ENCODE measurements at places on chromosomes 1 and 21.
A peak's percentile ranks its signal among the peaks of the same experiment; 100 is the strongest.

DNA sequence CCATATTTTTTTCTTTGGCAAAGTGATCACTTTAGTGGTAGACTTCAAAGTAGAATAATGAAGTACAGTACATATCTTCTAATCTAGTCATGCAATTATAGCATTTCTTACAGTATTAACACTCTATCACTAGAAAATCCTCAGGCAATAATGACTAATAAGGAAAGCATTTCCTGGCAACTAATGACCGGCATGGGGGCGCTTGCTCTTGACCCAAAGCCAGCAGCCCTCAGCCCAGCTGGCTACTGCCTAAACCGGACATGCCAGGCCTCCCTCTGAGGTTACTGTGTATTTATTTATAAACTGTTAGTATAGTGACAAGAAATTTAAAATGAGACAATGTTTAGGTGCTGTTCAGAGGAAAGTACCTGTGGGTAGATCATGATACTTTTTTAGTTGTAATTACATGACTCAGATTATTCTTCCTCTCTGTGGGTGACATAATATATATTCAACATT, 633.8 kb downstream of the PTPRC start:
- DNase-seq, result no peak

DNA sequence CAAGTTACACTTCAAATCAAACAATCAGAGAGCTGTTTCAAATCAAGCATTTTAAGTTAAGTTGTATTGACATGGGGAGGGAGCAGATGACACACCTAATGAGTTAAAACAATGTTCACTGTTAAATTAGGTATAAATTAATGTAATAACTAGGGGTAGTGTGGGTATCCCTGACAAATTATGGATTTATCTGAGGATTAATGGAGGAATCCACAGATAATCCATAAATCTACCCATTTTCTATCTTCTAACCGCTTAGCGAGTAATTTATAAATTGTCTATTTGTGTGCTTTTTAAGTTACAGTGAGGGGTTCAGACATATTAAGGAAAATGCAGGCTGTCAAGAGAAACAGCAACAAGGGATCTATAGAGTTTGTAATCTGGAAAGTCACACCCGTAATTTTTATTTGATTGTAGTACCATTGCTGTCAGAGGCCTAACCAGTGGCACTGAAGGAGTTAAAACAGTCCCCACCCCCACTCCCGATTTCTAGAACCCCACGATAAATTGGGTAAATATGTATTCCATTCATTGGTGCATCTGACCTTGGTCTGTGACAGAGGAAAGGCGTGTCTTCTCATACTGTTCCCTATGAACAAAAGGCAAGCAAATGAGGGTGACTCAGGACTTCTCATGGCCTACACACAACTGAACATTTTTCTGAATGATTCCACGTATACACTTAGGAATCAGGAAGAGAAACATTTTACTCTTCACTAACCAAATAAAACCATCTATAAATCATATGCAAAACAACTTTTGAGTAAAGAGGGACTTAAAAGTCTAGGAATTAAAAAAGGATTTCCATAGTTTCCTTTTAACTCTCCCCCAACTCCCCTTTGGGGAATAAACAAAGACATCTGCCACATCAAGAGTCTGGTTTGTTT, 7.4 kb downstream of the IRF2BP2 start:
- no peak for DNase-seq

- DNase-seq, result no peak
These were observed 31.4 kb upstream of the C1orf185 start for GRCh38 chr1:51070640-51071039.

- no peak for DNase-seq
These were observed 117.2 kb downstream of the CNIH3 start for GRCh38 chr1:224733027-224733911.

DNA sequence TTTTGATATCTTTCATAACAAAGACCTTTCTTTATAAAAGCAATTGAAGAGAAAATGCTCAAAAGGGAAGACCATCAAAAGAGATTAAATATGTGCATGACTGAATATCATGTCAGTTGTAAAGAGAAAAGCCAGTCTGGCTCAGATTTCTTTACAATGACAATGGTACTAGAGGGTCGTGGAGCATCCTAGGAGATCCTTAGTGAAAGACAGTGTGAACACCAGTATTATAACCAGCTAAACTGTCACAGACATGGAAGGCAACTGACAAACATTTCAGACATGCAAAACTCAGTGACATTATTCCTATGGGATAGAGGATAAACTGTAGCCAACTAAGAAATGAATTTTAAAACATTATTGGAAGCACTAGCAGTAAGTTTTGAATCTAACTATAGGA, 27.1 kb upstream of the ADARB1 start:
- DNase-seq, result no peak

GRCh38 chr1:61953076-61953789, 211.0 kb downstream of the PATJ start:
- DNase-seq, result no peak

DNA sequence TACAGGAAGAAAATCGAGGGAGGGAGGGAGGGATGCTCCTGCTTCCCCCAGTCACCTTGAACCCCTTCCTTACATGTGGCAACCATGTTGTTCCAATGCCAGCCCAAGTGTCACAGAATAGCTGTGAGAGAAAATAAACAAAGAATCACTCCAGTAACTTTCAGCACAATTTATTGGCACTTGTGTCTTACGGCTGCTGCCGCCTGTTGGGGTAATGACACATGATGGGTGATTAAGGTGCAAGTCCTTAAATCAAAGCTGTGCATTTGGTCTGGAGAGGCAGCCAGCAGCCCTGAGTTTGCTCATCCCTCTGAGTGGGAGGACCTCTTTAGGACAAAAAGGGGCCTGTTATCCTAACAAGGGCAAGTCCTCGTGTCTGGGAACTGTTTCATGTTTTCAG, 377.7 kb downstream of the PCP4 start:
- no peak for DNase-seq

DNA sequence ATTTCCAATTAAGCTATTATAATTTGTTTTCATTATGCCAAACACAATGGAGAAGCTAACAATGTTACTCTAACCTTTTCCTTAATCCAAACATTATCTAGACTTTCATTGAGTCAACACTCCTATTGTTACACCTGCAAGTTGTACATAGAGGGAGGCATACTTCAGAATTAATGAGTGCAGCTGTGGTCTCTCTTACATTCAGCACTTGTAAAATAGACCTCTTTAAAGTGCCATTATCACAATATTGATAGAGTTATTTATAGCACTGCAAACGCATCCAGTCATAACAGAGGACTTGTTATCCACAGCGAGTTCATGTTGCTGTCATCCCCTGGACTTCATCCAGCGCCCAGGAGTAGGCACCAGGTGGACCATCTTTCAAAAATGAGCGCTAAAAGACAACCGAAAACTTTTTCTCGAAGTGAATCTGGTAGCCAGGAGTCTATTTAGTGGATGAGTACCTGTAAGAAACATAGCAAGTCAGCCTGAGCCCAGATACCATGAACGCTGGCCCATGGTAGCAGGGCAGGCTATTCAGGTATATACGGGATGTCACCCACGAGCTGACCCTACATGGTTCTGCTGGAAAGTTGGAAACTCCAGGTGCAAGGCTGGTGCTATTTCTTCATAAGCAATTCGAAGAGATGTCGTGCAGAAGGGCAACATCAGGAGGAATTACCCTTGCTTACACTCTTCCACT, 70.6 kb upstream of the NFIA start:
- DNase-seq, result no peak

GRCh38 chr21:30340714-30341573, 3.5 kb upstream of the KRTAP27-1 start:
- DNase-seq, result peak; percentile 9

- no peak for DNase-seq
These were observed 27.7 kb downstream of the TRIM11 start for GRCh38 chr1:228378873-228379460.

DNA sequence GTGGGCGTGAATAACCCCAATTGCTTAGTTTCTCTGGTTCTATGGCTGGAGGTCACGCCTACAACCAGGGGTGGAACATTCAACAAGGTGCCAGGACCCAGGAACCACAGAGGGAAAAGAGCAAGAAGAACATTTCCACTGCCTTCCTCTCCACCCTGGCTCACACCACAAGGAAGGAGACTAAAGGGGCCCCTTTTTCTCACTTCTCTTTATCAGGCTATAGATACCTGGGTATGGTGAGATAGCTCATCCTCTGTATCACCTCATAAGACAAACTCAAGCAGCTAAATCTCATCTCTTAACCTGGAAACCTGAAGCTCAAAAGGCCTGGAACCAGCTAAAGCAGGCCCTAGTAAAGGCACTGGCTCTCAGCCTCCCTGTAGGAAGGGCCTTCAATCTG, 438.8 kb upstream of the OLFM3 start:
- no peak for DNase-seq

GRCh38 chr1:173946380-173946921, 29.3 kb upstream of the SERPINC1 start:
- no peak for DNase-seq

- no peak for DNase-seq
These were observed 14.4 kb upstream of the PTCH2 start for GRCh38 chr1:44857446-44857845.

DNA sequence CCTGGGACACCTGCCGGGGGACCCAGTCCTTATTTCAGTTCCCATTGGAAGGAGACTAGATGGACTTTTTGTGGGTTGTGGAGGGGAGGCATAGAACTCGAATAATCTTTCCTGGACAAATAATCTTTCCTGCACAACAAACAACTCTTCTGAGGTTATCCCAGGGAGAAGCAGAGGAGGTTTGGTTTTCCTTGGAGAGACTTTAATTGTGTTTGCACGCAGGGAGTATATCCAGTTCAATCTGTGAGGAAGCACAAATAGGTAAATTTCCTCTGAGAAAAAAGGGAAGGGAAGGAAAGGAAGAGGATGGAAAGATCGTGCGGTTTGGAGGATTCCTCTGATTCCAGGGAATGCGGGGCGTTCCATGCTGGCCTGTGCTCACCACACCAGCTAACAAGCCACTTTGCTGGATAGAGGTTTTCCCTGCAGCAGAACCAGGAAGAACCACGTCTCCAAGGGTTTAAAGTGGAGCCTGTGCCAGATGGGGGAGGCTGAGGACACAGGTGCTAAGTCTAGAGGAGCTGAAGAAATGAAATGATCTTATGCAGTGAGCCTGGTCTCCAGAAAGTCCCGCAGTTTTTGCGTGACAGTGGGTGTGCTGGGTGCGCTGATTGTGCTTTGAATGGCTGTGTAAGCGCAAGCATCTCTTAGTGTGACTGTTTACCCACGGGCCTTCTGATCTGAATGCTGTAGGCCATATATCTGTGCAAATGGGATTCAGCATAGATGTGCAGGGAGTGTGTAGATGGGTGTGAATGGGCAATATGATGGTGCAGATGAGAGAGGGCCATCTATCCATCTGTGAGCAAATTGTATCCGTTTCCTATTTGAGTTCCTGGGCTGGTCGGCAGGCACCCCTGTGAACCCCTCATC, 7.6 kb downstream of the PAX7 start:
- no peak for DNase-seq

DNA sequence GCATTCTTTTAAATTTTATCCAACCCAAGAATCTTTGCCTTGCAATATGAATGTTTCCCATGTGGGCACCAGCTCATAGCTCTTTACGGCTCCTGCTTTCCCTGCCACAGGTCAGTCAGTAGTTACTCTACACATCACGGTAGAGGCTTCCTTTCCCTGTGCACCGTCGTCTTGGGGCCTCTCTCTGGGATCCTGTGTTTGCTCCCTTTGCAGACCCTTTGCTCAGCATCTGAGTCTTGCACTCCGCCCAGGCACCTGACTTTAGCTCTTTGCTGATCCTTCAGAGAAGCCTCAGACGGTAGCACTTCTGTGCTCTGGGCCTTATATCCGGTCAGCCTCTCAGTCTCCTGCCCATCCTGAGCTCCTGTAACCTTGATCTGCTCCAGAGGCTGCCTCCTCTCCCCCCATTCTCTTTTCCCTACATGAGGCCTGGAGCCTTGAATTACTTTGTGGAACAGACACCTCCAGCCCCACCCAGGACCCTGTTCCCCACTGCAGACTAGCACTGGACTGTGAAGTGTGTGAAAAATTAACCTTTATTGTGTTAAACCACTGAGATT, 183.5 kb upstream of the HMGB4 start:
- no peak for DNase-seq

DNA sequence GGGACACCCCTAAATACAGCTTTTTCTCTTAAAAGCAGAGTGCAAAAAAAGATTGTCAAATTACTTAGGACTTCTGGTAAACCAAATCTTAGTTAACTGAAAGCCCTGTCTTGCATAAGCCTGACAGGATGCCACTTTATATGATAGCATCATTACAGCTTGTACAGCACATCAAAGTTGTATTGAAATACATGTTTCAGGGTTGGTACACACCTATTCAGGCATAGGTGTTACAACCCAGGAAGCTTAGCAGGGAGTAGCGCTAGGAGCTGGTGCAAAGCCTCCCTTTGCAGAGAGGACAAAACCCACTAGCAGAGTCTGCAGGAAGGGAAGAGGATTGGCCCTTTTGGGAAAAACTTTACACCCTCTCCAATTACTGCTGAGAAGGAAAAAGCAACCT, 258.9 kb upstream of the SGIP1 start:
- DNase-seq, result no peak

- DNase-seq, result no peak
These were observed 20.8 kb upstream of the NR5A2 start for GRCh38 chr1:200006711-200007110.

DNA sequence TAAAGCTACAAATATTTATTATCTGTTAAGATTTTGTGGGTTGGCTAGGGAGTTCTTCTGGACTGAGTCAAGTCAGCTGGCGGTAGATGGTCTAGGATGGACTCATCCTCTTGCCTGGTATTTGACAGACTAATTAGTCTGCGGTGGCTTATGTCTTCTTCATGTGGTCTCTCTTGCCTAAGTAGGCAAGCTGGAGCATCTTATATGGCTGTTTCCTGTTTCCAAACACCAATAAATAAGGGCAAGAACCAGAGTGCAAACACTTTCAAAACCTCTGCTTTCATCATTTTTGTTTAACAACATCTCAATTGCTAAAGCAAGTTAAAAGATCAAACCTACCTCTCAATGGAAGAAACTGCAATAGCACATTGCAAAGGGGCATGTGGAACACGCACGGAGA, 484.8 kb downstream of the PTPRC start:
- no peak for DNase-seq

DNA sequence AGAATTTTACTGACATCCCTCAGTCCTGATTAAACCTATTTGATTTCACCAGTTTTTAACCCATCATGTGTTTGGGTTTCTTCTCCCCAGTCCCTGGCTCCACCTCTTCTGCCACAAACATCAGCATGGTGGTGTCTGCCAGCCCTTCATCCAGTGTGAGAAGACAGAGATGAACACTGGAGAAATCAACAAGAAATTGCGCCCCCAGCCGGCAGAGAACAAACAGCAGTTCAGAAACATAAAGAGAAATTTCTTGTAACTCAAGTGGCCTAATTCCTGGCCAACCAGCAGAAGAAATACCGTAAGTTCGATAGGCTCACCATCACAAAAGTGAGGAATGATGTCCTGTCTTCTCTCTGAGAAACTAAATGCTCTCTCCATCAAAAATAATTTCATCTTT, 18.3 kb downstream of the S100A11 start:
- peak; percentile 34 for DNase-seq

DNA sequence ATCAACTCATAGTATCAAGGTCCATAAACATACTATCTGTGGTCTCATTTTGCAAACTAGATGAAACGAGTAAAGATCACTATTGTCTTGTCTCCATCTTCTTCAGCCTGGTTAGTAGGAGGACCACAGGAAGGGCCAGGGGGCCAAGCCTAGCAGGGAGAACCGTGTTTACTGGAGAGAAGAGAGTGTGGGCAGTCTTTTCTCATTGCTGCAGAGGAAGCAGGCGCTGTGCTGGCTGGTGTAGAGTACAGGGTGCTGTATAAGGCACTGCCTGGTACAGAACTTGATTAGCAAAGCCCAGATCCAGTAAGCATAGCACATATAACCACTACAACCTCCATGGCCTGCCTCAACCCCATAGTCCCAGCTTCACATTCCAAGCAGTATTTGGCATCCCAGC, 10.0 kb upstream of the B4GALT3 start:
- DNase-seq, result no peak

- DNase-seq, result no peak
These were observed 3.4 kb upstream of the LEFTY2 start for GRCh38 chr1:225944387-225944786.

Data from stimulated activated CD4-positive, alpha-beta T cell treated with anti-CD3 and anti-CD28 coated beads, Interleukin-2, amount 100 ng/mL, for 48 hours (primary cell).